RKO (cell line): ENCODE measurements at places on chromosomes 5 and 9.

DNA sequence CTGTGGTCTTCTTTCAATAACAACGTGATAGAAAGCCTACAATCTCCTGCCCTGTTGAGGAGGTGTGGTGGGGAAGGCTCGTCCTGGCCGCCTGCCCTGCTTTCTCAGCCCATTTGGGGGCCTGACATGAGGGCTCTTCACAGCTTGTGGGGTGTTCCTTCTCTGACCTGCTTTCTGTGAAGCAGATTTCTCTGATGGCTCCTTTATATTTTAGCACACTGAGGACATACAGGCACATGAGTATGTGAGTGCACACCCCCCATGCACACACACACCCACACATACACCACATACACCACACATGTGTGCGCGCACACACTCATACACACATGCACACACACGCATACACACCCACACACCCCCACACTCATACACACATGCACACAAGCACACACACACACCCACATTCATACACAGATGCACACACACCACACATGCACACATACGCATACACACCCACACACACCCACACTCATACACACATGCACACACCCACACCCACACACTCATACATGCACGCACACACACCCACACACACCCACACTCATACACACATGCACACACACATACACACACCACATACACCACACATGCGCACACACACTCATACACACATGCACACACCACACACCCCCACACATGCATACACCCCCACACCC is 117.5 kb downstream of the COL5A1 start:
- no peak for DNase-seq

DNA sequence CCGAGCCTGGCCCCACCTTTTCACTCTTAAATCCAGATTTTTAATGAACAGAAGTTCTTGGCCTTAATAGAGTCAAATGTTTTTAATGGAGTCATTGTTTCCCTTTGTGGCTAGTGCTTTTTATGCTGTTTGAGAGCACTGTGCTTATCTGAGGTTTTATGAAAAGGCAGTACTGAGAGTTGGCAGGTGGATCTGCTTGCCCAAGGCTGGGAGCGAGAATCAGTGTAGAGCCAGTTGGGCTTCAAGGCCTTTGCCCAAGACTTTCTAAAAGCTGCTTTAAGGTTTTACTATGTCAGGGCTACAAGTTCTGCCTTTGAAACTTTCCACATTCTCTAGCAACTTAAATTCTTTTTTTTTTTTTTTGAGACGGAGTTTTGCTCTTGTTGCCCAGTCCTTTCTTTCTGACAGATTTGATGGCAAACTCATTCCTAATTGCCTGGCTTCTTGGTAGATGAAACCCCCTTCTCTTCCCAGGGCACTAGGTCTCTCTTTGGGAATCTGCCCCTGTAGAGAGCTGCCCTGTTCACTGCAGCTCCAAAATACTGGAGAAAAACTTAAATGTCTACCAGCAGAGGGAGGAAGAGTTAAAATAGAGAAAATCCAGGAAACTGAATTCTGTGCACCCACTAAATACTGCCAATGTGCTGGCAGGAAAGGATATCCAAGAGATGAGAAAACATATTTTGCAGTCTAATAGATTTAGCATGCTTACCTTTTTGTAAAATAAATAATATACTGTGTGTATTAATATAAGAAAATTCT is 36.9 kb upstream of the CDK20 start:
- DNase-seq = peak; percentile 52

DNA sequence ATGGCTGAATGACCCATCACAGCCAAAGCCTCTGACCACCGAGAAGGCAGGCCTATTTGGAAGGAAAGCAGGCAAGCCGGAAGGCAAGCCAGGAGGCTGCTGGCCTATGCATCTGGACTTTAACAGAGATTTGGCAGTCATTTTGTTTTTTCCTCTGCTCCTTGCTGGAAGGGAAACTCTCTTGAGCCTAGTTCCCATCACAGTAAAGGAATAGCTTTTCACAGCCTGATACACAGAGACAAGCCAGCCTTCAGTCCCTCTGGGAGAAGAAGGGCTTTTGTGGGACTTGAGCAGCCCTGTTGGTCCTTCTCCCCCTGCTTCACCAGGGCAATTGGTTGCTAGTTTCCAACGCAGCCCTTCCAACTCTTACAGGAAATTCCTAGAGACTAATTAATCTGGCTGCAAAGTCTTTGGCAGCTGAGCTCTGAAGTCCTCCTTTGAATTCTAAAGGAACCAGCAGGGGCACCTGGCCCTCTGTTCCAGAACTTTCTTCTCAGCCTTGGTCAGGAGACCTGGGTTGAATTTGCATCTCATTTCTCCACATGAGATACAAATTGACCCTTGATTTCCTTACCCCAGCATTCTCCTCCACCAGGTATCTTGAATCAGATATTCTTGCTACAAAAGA is 157.3 kb upstream of the EPB41L4A start:
- DNase-seq = no peak

DNA sequence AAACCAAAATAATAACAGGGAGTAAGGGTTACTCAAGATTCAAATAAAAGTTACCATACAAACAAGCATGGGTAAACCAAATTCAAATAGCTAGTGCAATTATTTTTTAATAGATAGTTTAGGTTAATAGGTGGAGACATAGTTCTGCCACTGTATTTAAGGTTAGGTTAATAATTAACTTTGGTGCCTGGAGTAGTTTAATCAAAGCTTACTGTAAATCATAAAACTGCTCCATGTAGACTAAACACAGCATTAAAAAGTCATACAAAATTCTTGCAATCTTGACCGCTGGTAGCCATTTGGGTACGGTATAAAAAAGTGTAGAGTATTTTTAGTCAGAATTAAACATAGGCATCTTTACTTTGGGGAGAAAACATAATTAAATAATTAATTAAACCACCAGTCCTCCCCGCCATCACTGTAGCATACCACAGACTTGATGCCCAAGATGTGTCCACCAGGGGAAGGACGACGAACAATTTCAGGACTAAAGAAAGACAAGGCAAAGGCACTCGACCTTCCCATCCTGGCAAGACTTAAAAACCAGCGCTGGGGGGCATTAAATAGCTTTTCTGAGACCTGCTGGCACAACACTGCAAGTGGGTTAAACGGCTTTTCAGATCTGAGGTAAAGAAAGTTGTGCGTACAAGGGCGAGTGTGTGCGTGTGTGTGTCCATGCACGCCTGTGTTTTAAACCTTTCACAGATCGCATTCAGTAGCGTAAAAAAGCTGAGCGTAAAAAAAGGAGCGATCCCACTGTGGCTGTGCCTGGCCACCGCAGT is 2.9 kb downstream of the SEMA6A start:
- DNase-seq = no peak
